Activated naive CD4-positive, alpha-beta T cell (primary cell): ENCODE measurements at places on chromosomes 7 and 10.

DNA sequence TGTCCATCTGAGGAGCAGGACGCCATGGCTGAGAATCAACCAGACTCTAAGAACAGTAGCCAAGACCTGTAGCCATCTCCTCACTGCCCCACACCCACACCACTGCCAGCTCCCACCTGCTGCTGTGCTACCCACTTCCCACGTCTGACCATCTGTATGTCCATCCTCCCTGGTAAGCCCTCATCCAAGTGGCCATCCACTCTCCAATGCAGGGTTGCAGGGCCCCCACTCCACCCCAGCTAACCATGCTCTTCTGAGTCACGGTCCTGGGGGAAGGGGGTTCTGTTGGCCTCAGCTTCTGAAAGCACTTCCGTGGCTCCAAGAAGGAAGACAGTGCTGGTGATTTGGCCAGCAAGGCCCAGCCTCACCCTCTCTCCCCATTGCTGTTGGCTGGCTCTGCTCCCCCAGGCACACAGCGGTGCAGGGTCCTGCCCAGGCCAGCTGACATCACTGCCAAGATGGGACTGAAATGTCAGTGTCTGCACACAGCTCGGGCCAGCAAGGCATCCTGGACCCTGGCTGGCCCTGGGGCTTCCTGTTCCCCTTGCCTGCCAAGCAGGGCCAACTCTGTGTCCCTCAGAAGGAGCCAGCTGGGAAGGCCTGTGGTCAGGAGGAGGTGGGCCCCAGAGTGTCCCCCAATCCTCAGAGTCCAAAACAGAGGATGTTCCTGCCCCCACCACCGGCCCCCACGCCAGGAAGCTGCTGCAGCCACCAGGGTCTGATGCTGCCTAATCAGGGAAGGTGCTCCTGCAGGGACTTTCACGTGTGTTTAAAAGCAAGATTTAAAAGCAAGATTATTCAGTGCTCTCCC is 17.5 kb downstream of the RASGEF1A start:
- no peak for DNase-seq

GRCh38 chr7:4256286-4256685 is 425.8 kb upstream of the FOXK1 start:
- no peak for DNase-seq

GRCh38 chr7:46603780-46604179 is 682.7 kb upstream of the IGFBP3 start:
- no peak for DNase-seq

GRCh38 chr7:32204361-32205018 is 134.3 kb upstream of the PDE1C start:
- DNase-seq, result no peak

DNA sequence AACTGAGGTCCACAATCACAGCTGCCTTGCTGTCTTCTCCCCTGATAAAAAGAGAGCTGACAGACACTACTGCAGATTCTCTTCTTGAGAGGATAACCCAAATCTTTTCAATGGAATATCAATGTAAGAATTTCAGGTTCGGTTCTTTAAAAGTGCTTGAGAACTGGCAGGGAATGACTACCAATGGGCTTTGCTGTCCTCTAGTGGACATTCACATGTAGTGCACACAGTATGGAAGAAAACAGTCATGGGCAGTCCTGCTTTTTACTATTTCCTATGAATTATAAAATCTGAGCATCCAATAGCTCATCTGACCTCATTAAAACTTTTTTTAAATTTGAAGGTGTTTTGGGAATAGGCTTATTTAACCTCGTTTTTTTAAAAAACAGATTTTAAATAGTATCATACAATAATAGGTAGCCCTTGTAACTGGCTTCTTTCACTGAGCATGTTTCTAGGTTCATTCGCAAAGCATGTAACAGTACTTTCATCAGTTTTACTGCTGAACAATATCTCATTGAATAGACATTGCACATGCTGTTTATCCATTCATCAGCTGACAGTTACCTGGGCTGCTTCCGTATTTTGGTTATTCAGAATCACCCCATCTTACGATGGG is 18.3 kb downstream of the FZD9 start:
- DNase-seq, result no peak

DNA sequence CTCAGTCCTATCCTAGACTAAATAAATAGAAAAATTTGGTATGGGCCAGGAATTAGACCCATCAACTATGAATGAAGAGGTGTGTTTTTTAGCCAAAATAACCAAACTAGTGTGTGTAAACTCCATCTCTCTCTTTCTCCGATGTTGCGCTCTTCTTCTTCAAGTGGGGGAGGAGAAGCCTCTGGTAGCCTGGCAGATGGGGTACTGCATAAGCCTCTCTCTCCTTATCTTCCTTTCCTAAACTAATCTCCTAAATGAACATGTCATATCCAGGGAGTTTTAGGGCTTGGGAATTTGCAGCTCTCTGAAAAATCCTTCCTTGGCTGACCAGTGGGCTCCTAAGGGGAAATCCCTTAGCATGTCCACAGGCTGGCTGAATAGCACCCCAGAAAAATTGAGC is 56.3 kb upstream of the RAPGEF5 start:
- DNase-seq, result no peak

DNA sequence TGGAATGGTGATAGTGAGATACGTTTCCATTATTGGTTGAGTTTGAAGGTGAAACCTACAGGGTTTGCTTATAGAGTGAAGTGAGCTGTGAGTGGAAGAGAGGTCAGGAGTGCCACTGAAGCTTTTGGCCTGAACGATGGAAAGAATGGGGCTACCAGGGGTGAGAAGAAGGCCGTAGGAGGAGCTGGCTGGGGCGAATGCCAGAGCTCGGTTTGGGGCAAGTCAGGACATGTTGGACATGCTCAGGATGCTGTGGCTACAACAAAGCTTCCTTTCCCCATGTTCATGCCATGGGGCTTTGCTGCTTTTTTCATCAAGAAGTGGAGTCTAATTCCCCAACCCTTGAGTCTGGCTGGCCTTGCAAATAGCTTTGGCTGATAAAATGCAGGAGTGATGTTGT is 253.7 kb downstream of the GLRX3 start:
- no peak for DNase-seq

- DNase-seq, result no peak
These were observed 77.7 kb upstream of the GNA12 start for GRCh38 chr7:2921653-2922347.

DNA sequence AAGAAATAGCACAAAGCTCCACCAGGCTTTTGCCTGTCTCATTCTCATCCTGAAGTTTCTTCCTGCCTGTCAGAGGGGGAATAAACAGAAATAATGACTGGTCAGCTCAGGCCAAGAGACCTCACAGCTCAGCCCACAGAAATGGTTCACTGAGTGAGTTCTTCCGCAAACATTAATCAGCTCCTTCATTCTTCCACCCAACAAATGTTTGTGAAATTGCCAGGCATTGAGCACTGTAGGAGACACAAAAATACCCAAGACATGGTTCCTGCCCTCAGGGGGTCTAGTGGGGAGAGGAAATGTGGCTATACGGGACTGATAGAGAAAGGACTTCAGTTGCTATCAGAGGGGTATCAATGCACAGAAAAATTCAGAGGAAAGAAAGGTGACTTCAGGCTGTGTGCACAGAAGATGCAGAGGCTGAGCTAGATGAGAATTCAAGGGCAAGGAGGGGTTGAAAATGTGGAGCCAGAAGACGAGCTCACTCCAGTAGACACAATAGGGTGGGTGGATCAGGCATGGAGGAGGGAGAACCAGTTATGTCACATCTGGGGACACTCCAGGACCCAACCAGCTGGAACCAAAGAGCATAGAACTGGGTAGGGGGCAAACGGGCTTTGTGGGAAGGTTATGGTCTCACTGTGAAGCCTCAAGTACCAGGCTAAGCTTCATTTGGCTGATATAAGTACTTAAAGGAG is 20.9 kb downstream of the MYOF start:
- DNase-seq, result no peak

DNA sequence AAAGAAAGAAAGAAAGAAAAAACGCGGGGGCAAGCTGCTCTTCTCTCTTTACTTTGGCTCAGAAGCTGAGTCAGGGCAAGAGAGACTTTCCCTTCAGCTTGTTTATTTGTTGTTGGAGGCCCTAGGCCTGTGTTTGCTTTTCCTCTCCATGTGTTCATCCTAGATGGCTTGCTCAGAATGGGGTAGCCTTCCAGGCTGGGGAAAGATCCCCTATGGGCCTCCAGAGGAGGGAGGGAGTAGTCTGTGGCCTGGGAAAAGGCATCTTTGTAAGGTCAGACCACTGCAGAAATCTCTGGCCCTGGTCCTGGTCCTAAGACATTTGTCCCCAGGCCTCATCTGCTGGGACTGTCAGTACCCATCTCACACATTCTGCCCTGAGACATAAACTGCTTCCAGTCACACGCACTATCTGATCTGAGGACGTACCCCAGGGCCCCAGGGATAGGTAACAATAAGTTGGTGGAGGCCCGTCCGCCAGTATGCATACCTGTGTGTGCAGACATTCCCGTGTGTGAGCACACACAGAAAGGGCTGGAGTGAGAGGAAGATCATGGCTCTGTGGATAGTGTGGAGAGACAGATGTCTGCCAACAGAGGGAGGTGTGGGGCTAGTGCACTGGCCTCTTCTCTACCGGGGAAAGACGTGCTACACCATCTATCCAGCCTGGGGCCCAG is 4.9 kb upstream of the SCD start:
- DNase-seq, result no peak

DNA sequence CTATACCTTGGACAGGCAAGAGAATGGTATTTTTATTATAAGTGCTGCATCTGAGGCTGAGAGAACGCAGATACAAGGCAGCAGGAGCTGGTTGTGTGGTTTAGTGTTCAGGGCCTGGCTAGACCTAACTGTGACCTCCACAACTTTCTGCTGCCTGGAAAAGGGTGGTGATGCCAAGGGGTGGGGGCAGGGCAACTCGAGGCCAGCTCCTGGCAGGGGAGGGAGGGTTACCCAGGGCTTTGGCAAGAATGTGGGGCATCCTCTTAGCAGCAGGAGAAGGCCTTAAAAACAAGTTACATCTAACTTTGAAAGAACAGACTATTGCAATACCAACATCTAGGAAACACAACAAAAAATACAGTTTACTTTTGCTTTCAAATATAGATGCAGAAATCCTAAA is 13.0 kb downstream of the MXI1 start:
- DNase-seq, result no peak

DNA sequence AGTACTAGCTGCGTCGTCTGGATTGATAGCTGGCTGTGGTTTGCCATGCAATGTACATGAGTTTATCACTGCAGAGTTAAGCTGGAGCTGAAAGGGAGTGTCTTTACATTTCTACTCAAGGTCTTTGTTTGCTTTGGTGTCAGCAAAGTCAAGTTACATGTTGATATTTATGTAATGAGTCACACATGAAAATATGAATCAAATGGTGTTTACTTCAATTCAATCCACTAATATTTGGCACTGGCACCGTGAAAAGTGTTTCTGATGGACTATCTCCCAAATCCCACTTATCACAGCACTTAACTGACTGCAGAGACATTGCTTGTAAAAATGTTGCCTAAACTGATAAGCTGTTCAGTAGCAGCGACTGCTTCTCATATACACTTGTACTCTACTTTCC is 395.9 kb downstream of the TFEC start:
- DNase-seq, result no peak

- DNase-seq, result no peak
These were observed 91.4 kb upstream of the DIP2C start for GRCh38 chr10:780536-781524.

GRCh38 chr7:70034999-70035398 is 436.7 kb downstream of the AUTS2 start:
- no peak for DNase-seq

- DNase-seq, result no peak
These were observed 26.8 kb downstream of the ELFN1 start for GRCh38 chr7:1696671-1697498.

DNA sequence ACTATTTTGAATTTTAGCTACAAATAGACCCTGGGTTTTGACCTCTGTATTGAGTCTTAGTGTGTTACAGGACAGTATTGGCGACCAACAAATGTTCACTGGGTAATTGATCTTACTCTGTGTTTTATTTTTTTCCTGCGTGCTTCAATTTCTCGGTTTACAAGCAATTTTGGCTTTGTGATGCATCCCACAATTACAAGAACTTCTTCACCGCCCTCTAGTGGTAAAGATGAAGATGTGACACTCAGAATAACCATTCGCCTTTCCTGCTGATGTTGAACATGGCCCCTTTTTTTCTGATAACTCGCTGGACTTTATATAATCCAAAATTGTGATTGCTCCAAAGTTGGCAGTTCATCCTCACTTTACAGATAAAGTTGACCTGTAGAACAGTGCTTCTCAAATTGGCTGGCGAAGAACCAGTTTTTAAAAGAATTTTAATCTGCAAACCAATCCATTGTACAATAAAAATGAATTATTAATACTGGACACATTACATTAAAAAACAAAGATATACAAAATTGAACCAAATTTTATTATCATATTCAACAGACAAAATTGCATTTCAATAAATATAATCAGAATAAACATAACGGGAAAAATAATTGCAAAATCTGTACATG is 20.2 kb upstream of the SMC3 start:
- DNase-seq, result no peak

DNA sequence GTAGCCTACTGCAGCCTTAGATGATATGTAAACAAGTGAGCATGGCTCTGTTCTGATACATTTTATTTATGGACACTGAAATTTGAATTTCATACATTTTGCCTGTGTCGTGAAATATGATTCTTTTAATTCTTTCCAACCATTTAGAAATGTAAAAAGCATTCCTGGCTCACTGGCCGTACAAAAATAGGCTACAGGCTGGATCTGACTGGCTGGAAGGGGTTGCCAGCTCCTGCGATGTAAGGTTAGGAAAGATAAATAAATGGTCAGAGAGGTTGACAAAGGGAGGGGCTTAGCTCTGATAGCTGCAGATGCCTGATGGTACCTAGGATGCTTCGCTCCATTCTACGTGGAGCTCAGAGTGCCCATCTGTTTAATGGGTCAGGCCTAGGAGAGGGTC is 3.4 kb downstream of the ADCYAP1R1 start:
- no peak for DNase-seq

DNA sequence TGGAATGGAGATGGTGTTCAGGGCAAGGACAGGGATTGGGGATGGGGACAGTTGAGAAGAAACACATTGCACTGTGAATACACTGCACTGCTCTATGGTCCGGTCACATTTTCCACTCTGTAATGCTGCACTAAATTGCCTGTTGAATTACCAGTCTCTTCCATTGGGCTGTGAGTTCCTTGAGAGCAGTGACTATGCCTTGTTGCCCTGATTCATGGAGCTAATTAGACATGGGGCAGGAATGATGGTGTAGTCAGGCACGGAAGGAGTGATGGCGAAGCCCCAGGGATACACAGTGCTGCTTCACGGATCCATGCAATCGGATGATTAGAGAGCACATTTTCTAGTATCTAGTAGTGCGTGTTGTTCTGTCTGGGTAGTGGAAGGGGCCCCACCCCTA is 25.4 kb upstream of the GPAM start:
- no peak for DNase-seq

DNA sequence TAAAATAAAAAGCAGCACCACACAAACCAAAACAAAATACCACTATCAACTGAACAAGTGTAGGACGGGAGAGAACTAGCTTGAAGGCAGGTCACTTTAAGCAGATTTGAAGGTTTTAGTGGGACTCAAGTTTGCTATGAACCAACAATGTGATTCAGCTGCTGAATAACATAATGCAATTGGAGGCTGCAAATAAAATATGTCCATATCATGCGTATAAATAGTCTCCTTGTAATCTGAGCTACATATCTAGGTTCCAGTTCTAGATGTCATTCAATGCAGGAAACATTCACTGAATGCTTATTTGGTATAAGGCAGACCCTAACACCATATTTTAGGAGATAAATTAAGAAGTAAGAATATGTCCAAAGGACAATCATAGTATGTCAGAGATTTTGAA is 81.4 kb upstream of the KCNIP2 start:
- no peak for DNase-seq
